ENCODE measurements at places on chromosomes 4 and X.
A peak's percentile ranks its signal among the peaks of the same experiment; 100 is the strongest.

- no peak for DNase-seq
Observed at GRCh38 chr4:159541143-159541542, 438.3 kb downstream of the RAPGEF2 start.

- DNase-seq, result no peak
Observed at GRCh38 chr4:52196606-52197130, 145.6 kb downstream of the SPATA18 start.

DNA sequence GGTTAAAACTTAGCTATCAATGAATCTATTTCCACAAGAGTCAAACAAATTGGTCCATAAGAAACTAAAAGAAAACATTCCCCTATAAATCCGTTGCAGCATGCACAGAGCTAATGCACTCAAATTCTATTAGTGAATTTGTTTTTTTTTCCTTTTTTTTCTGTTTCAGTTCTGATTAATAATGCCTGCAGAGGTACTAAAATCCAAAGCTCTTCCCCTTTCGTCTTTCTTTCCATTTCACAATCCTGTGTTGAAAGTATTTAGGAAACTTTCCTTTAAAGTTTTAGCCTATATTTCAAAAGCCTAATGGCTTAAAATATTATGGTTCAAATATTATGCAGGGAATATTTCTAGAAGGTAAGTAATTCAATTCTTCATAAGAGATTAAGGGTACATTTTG is 45.9 kb upstream of the VEGFD start:
- DNase-seq, result no peak

DNA sequence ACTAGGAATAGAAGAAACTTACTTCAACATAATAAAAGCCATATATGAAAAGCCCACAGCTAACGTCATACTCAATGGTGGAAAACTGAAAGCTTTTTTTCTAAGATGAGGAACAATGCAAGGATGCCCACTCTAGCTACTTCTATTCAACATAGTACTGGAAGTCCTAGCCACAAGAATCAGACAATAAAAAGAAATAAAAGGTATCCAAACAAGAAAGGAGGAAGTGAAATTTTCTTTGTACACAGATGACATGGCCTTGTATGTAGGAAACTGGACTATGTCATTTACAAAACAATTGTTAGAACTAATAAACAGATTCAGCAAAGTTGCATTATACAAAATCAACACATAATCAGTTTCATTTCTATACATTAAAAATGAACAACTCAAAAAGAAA is 25.5 kb upstream of the NXT2 start:
- no peak for DNase-seq

GRCh38 chr4:1462009-1462767 is 55.9 kb upstream of the NKX1-1 start:
- DNase-seq, result no peak

DNA sequence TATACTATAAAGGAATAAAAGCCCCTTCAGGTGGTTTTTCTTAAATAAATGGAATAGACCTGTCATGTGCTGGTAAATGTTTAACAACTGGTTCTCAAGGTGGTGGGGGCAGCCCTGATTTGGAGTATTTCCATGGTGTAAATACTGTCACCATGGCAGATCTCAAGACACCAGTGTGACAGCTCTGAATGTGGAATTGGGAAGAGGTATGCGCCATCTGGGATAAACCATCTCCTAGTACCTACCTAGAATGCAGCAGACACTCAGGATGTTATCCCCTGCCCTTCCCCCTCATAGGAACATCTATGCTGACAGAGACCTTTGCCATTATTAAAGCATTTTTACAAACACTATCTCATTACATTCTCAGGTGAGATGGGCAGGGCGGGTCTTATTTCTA is 26.4 kb upstream of the TMSB4X start:
- no peak for DNase-seq

DNA sequence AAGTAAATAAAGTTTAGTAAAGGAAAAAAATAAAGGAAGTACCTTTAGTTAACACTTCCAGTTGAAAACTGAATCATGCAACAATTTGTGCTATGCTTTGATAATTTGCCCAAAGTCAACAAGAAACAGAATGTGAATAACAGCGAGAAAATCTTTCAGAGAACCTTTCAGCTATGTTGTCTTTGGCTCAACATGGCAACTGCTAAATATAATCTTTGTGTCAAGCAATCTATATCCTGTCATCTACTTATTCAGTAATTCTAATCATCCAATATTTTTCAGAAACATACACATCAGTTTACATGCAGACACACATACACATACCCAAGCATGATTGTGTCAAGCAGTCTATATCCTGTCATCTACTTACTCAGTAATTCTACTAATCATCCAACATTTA is 136.0 kb upstream of the PABPC4L start:
- DNase-seq, result no peak

- DNase-seq, result no peak
Observed at GRCh38 chr4:185536411-185536709, 1.1 kb upstream of the PDLIM3 start.

GRCh38 chr4:138241281-138242075 is 671 bp downstream of the SLC7A11 start:
- DNase-seq, result peak; percentile 60

DNA sequence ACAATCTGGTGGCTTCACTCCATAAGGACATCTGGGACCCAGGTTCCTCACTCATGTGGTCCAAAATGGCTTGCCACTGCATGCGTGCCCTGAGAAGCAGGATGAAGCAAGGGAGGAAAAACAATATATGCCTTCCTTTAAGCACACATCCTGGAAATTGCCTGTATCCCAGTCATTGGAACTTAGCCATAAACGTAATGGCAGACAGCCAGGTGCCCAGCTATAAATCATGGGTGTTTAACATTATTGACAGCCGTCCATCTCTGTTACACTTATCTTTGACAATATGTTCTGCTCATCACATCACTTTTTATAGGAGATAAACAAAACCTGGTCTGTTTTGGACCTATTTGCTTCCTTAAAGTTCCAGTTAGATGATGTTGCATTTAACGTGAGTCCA is 181.0 kb downstream of the AASDH start:
- no peak for DNase-seq

GRCh38 chr4:52712251-52713130 is 38.7 kb downstream of the ERVMER34-1 start:
- peak; percentile 99 for DNase-seq

GRCh38 chr4:56817840-56818491 is 3.5 kb downstream of the SPINK2 start:
- no peak for DNase-seq

- DNase-seq, result no peak
Observed at GRCh38 chr4:172412851-172413580, 599.8 kb downstream of the GALNTL6 start.

- DNase-seq, result no peak
Observed at GRCh38 chr4:68368691-68369131, 18.8 kb upstream of the YTHDC1 start.

DNA sequence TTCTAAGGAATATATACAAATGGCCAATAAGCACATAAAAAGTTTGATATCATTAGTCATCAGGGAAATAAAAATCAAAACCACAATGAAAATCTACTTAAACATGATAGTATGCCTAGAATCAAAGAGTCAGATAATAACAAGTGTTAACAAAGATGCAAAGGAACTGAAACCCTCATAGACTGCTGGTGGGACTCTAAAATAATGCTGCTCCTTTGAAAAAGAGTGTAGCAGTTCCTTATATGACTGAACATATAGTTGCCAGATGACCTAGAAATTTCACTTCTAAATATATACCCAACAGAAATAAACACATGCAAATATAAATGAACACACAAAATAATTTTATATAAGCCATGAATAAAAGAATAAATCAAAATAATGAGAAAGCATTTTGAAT is 205.1 kb upstream of the CTSO start:
- DNase-seq, result no peak

- no peak for DNase-seq
Observed at GRCh38 chrX:51420610-51421009, 75.8 kb downstream of the NUDT11 start.

- no peak for DNase-seq
Observed at GRCh38 chr4:123744664-123745290, 348.2 kb downstream of the SPRY1 start.

DNA sequence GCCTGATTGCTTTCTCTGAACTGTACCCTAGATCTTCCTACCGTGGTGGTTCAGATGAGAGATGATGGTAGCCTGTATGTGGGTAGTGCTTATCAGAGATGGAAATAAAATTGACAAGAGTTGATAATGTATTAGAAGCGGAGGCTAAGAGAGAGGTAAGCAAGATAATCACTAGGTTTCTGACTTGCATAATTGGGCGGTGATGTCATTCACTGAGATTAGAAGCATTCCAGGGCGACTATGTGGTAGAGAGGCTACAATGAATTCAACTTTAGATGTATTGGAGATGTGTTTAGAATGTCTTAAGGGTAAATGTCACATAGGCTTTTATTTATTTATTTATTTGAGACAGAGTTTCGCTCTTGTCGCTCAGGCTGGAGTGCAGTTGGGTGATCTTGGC is 415 bp upstream of the TENM3 start:
- no peak for DNase-seq

GRCh38 chr4:81272671-81273070 is 57.6 kb upstream of the PRKG2 start:
- DNase-seq, result no peak

DNA sequence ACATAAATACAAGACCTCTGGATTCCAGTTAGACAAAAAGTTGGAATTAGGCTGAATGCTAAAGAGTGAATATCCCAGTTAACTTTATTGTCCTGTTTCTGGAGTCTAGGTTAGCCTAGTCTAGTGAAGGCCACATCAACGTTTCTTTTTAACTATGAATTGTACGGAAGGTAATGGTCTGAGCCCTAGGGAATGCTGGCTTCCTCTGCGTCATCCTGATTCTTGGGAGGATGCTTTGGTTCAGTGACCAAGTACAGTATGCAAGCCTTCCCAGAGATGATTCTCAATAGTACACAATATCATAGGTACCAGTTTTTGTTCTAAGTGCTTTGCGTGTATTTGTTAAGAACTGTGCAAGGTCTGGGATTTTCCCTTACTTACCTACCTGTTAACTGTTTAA is 11.8 kb downstream of the DIAPH2 start:
- DNase-seq, result no peak

GRCh38 chrX:150967786-150968185 is 15.3 kb upstream of the HMGB3 start:
- no peak for DNase-seq

GRCh38 chrX:38154818-38155217 is 65.9 kb downstream of the SRPX start:
- DNase-seq, result no peak

DNA sequence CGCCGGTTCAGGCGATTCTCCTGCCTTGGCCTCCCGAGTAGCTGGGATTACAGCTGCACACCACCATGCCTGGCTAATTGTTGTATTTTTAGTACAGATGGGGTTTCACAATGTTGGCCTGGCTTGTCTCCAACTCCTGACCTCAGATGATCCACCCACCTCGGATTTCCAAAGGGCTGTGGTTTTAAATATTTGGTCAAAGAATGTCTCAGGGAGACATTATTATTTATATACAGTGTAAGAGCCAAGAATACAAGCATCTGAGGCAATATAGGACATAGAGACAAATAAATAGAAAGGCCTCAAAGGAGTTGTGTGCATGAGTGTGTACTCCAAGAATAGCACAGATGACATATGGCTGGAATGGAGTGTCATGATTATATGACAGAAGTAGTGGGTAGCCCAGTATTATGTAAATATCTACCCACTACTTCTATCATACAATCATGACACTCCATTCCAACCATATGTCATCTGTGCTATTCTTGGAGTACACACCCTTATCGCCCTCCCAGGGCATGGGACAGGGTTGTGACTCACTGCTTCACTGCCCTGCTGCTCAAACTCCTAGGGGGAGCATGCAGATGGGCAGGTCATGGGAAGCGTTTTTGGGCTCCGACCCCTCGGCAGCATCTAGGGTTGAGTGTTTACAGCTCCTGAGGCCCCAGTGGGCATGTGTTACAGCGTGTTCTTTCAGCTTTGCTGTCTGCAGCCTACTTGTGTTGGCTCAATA is 1649.8 kb upstream of the PCDH10 start:
- no peak for DNase-seq

- no peak for DNase-seq
Observed at GRCh38 chr4:169438057-169438480, 167.3 kb upstream of the SH3RF1 start.

GRCh38 chrX:155864655-155865054 is 16.5 kb upstream of the VAMP7 start:
- DNase-seq, result no peak

DNA sequence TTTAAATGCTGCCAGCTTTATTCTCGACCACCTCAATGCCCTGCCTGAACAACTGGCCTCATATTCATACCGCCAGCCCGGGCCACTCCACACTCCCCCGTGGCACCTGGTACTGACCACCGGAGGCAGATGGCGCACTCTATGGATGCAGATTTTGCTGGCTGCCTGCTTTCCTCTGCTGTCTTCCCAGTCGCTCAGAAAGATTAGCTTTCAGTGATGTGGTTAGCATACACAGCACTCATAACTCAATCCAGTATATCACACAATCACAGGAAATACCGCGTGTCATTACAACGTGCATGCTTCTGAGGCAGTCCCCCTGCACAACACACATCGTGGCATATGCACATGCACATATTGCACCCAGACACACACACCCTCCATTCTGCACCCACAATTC is 147.2 kb upstream of the BCOR start:
- DNase-seq, result no peak

DNA sequence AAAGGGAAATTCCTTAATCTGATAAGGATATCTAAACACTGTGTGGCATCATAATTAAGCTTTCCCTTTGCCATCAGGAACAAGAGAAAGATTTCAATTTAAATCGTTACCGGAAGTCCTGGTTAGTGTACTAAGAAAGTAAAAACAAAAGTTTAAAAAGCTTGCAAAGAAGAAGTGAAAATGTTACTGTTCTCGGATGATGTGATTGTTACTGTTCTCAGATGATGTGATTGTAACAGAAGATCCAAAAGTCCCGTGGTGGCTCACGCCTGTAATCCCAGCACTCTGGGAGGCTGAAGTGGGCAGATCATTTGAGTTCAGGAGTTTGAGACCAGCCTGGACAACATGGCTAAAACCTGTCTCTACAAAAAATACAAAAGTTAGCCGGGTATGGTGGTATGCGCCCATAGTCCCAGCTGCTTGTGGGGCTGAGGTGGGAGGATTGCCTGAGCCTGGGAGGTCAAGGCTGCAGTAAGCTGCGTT is 62.5 kb downstream of the RGS12 start:
- DNase-seq, result no peak

DNA sequence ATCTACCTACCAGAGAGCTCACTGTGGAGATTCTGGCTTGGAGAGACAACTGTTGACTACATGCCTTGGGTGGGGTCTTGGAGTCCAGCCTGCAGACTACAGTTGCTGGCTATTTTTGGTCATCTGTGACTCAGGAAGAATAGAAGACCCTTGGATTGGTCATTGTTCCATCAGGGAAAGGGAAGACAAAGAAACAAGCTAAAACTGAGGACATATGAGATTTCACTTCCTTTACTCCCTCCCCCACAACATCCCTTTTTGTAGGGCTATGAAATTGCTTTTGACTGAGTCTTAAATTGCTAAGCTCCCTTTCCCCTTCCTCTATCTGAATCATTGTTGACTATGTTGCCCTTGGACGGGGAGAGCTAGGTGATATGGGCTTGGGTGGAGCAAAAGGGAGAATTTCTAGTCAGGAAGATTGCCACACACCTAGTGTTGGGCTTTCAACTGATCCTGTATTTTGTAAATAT is 11.7 kb downstream of the MSN start:
- DNase-seq, result no peak

GRCh38 chr4:184361443-184361842 is 112.9 kb downstream of the IRF2 start:
- DNase-seq, result no peak

GRCh38 chr4:621296-622070 is 3.9 kb upstream of the PDE6B start:
- peak; percentile 29 for DNase-seq

Data from endodermal cell (in vitro differentiated cells).